ENCODE measurements at places on chromosomes 3 and 15.

DNA sequence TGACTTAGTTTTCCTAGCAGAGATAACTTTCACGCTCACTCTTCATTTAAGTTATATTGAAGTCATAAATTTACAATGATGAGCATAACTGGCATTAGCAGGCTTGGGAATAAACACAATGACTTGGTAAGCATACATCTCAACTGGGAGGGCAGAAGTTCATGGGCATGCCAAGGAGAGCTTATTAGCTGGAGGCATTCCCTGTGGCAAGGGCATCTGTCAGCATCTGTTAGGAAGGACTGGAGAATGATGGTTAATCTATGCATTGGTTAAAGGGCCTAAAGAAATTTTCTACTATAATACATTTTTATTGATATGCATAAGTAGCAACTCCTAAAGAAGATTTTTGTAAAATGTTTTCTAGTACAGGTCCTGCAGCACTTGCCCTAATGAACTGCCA is 52.4 kb downstream of the NEK11 start:
- DNase-seq = no peak

DNA sequence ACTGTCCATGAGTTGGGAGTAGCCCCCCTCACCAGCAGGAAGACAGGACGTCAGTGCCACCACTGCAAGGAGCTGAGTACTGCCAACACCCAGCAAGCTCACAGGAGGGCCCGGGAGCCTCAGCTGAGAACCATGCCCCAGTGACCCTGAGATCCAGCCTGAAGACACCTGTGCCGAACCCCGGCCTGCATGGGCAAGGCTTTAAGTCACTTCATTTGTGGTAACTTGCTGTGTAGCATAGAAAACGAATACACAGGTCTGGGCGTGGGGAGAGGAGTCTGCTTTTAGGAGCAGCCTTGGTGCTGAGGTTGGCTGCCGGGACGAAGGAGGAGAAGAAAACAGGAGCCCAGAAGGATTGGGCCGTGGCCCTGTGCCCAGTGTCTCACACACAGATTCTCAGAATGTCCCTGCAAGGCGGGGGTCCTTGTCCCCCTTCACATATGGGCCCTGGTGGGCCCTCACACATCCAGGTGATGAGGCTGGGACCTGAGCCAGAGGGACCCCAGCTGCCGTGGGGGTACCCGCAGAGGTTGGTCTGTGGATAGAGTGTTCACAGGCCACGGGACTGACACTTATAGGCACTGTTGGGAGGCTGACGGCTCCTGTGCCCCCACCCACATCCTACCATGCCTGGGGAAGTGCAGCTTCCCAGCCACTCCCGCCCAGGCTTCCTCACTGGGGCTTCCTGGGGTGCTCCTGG is 85.3 kb downstream of the PLXNA1 start:
- no peak for DNase-seq

- DNase-seq = no peak
Observed at GRCh38 chr3:132804498-132804897, 82.3 kb upstream of the NPHP3 start.

GRCh38 chr3:107452436-107452835 is 70.3 kb upstream of the BBX start:
- no peak for DNase-seq

DNA sequence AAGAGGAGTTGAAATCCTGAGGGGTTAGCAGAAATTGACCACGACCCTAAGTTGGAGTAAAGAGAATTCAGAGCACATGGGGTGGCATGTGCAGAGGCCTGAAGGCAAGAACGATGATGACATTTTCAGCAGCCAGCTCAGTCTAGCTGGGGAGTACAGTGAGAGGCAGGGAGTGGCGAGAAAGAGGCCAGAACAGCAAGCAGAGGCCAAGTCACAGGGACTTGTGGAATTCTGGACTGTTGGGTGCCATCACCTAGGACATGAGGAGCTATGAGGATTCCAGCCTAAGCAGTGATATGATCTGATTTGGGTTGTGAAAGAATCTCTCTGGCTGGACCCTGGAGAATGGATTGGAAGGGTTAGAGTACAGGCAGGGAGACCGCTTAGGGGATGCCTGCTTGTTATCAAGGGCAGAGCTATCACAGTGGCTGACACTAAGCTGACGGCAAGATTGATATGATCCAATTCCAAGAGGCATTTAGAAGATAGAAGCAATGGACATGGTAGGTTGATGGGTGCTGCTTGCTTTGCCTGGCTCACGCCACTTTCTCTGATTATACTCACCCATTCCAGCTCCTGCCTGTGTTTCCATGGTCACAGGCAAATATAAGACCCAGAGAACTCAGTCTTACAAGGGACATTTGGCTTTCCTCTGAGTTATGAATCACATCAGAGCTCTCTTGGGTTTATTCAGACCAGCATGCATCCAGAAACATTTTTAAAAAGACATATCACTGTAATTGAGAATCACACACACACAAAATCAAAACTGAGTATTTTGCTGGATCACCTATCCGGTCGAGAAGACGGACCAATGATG is 66.4 kb downstream of the LRTM1 start:
- DNase-seq = no peak

GRCh38 chr15:92879949-92880725 is 20.0 kb upstream of the CHD2 start:
- no peak for DNase-seq

DNA sequence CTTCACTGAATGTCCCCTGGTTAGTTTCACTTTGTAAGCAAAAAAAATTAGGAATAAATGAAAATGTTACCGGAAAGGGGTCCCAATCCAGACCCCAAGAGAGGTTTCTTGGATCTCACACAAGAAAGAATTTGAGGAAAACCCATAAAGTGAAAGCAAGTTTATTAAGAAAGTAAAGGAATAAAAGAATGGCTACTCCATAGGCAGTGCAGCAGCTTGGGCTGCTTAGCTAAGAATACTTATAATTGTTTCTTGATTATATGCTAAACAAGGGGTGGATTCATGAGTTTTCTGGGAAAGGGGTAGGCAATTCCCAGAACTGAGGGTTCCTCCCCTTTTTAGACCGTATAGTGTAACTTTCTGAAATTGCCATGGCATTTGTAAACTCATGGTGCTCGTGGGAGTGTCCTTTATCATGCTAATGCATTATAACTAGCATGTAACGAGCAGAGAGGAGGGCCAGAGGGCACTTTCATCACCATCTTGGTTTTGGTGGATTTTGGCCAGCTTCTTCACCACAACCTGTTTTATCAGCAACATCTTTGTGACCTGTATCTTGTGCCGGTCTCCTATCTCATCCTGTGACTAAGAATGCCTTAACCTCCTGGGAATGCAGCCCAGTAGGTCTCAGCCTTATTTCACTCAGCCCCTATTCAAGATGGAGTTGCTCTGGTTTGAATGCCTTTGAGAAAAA is 41.0 kb upstream of the CMSS1 start:
- DNase-seq = no peak

- DNase-seq = no peak
Observed at GRCh38 chr3:106985721-106986120, 391.5 kb upstream of the CCDC54 start.

DNA sequence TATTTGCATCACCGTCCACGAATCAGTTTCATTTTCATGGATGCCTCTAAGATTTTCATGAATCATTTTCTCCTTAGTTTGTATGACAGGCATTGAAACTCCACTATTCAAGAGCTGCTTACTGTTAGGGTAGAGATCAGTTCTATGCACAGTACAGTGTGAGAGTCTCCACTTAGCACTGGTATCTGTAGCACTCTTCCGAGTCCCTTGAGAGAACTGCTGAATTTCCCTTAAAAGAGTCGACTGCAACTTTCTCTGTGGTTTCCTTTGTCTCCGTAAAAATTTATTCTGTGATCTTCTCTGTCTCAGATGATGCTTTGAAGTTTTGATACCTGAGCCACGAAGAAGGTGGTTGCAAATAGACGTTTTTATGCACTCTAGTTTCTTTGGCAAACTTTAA is 14.8 kb downstream of the GTPBP8 start:
- no peak for DNase-seq

- DNase-seq = no peak
Observed at GRCh38 chr15:86620641-86621349, 541.1 kb downstream of the AGBL1 start.

DNA sequence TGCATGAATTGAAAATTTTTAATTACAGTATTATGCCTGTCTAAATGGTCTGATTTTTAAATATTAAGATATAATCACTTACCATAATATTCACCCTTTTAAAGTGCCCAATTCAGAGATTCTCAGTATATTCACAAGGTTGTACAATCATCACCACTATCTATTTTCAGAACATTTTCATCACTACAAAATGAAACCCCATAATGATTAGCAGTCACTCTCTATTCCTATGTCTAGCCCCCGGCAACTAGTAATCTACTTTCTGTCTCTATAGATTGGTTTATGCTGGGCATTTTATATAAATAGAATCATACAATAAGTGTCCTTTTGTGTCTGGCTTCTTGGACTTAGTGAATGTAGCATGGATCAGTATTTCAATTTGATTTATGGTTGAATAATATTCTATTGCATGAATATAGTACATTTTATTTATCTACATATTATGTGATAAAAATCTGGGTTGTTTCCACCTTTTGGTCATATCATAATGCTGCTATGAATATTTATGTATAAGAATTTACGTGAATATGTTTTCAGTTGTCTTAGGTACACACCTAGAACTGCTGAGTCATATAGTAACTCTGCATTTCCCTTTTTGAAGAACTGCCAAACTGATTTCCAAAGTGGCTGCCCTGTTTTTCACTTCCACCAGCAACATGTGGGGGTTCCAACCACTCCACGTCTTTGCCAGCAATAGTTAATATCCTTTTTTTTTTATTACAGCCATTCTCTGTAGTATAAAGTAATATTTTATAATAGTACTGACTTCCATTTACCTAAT is 485.7 kb upstream of the ZNF385D start:
- no peak for DNase-seq

GRCh38 chr3:5390221-5390620 is 202.7 kb downstream of the EDEM1 start:
- no peak for DNase-seq

GRCh38 chr3:190322604-190323245 is 479 bp upstream of the CLDN1 start:
- DNase-seq = no peak

DNA sequence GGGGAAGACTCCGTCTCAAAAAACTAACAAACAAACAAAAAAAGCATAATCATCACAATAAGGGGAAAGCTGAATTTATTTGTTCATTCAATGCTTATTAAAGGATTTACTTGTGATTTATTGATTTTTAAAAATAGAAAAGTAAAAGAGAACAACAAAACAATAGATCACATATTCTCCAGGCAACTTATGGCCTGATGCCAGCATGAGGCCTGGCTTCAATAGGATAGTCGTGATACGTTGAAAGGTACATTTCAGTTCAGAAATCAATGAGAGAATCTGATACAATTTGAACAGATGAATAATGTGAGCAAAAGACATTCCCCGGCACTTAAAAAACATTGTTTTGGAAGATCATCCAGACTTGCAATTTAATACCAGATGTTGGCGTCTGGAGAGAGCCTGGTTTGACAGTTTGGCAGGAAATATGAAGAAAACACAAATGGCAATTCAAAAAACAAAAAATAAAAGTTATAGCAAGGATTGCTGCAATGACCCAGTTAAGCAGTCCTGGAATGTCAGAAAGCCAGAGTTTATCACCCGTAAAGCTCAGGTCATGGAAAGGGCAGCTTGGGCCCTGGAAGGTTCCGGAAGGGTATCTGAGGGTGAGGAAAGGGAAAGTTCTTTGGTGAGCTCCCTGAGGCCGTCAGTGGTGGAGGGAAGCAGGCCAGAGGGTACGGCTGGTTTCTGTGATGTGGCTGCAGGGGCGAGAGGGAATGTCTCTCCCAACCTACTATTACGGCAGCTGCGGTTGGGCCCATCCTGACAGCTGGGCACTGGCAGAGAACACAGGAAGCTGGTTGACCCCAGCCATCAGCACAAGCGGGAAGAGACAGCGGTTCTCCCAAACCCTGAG is 230.2 kb upstream of the HES1 start:
- peak; percentile 15 for DNase-seq

DNA sequence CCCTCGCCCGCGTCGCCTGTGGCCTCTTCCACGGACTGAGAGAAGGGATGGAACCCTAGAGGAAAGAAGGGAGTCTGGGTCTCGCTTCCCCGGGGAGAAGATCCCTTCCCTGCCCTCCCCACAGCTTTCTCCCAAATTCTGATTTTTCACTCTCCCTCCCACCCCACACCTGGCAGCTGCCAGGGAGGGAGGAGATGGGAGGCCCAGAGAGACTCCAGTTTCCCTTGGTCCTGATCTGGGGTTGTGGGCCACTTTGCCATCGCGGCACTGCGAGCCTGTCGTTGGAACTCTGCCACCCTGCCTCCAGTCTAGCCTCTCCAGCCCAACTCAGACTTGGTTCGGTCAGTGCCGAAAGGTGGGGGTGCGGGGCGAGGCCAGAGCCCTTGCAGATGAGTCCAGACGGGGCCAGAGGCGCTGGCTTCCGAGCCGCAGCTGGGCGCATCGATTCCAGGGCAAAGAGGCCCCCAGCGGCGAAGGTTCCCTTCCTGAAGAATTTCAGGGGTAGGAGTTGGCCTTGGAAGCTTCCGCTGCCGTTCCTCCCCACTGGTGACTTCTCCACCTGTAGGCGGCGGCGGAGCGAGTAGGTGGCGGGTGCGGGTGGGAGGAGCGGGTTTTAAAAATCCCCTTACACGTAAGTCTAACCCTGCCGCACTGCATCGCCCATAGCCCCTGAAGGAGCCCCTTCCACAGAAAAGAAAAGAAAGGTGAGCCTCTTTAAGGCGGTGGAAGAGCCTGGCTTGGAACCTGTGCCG is 5.2 kb downstream of the WNT5A start:
- no peak for DNase-seq

GRCh38 chr3:72032441-72033135 is 247.6 kb upstream of the PROK2 start:
- DNase-seq = no peak

DNA sequence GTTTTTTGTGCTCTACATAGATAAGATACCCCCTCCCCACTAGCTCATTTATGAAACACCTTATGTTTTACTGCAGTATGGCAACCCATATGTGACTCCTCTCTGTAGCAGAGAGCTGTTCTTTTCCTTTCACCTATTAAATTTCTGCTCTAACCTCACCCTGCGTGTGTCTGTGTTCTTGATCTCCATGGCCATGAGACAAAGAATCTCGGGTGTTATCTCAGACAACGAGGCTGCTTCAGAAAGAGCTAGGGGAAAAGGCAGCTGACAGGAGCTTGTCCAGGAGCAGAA is 18.0 kb downstream of the CCR8 start:
- DNase-seq = no peak

All from NCI-H2171 (cell line).